T-helper 2 cell treated with Interferon-gamma antibody and Interleukin-4, amounts not matched to agents 5 μg/mL and 100 μg/mL, for 36 hours (primary cell): ENCODE measurements at places on chromosomes 4 and X.

GRCh38 chrX:17922303-17922702, 61.2 kb upstream of the RAI2 start:
- no peak for DNase-seq

- DNase-seq = no peak
These were observed 120.6 kb upstream of the NUDT6 start for GRCh38 chr4:123043013-123043412.

DNA sequence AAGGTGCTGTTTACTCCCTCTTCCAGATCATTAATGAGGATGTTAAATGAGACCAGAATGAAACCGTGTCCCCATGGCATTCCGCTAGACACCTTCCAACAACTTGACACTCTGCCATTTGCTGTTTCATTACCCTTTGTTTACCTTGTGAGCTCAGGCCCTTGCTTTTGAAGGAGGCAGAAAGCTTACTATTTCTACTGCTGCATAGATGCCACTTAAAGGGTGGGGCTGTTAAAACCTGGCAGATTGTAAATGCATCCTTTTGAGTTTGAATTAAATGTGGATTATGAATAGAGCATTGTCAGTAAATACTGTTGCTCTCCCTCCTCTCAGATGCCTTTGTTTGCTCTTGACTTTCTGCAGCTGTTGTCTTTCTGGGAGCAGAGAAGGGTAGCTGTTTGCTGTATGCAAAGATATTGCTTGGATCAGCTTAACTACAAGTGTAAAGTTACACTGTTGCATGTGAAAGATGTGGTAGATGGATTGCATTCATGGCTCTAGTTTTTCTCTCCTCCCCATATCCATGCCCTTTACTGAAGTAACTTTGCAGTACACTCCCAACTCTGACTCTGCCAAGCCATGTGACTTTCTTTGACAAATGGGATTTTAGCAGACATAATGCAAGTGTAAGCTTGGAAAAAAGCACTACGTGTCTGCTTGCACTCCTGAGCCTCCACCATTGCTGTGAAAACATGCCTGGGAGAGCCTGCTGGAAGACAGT, 75.0 kb upstream of the DHX15 start:
- DNase-seq = no peak

DNA sequence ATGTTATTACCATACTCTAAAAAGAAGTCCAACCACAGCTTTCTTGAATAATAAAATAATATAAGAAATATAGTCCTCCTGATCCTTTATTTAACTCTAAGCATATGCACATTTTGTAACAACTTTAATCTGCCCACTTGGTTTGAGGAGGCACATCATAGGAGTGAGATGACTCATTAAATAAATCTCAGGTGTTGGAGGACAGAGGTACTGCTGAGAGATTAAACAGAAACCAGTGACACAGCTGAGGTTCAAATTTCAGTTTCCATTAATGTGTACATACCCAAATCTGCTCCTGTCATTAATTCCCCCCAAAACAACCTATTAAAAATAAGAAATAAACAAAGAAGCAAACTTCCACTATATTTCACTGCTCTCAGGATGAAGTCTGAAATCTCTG, 211.0 kb downstream of the KCTD8 start:
- DNase-seq = no peak

GRCh38 chr4:67635331-67635730, 65.6 kb downstream of the UBA6 start:
- DNase-seq = no peak

GRCh38 chrX:11435568-11435967, 142.4 kb downstream of the AMELX start:
- no peak for DNase-seq
